Pericardium fibroblast (primary cell): ENCODE measurements at places on chromosomes 6 and 20. TPM values are rescaled to one million over a fixed set of nuclear protein-coding genes. Genes with fewer than 3 reads are reported as not detected.

The DYNLT2 gene
- 0.43 and 0.47 TPM in 2 replicates for total RNA-seq

The PHIP gene
- 9.5 and 10.0 TPM in 2 replicates for total RNA-seq

The PMEPA1 gene
- total RNA-seq = 1.6 and 1.7 TPM in 2 replicates

The TCEA2 gene
- total RNA-seq = 31.0 and 33.0 TPM in 2 replicates

The SULF2 gene
- total RNA-seq = 105 and 169 TPM in 2 replicates

The CTAGE9 gene
- total RNA-seq = not detected in 2 replicates

The LKAAEAR1 gene
- total RNA-seq = not detected in 2 replicates

The FARS2 gene
- total RNA-seq = 7.0 and 8.0 TPM in 2 replicates

The C6orf163 gene
- 0.09 and 0.12 TPM in 2 replicates for total RNA-seq

The FKBP1C gene
- 0.09 and 0.82 TPM in 2 replicates for total RNA-seq

The OR2J3 gene
- total RNA-seq = not detected in 2 replicates

The SAMD10 gene
- 0.09 and 0.12 TPM in 2 replicates for total RNA-seq

The PLA2G7 gene
- 0.12 TPM in 1 of 2 replicates, not detected in the other for total RNA-seq
